CD4-positive, alpha-beta memory T cell (primary cell): ENCODE measurements at places on chromosomes 5 and 9. TPM values are rescaled to one million over a fixed set of nuclear protein-coding genes. Genes with fewer than 3 reads are reported as not detected.

CRHBP gene
- not detected for total RNA-seq

CCDC152 gene
- total RNA-seq, result 5.9 TPM

- no peaks in the 10 kb centered on the region for H3K4me1 ChIP-seq
- DNase-seq, result no peak
Measured at GRCh38 chr9:27442464-27442863, 81.6 kb upstream of the IFNK start.

- no peak overlapping the region for H3K27ac ChIP-seq
- no peaks in the 10 kb centered on the region for H3K27me3 ChIP-seq
- H3K4me3 ChIP-seq, result no peak overlapping the region
Measured at GRCh38 chr5:174777111-174777510, 52.7 kb downstream of the MSX2 start.

- no peaks in the 10 kb centered on the region for H3K36me3 ChIP-seq
- DNase-seq, result no peak
- no peaks in the 10 kb centered on the region for H3K27me3 ChIP-seq
- H3K4me1 ChIP-seq, result no peaks in the 10 kb centered on the region
- H3K4me3 ChIP-seq, result no peak overlapping the region
- H3K27ac ChIP-seq, result no peak overlapping the region
Measured at GRCh38 chr9:115195912-115196311, 78.0 kb upstream of the TNC start.

DNA sequence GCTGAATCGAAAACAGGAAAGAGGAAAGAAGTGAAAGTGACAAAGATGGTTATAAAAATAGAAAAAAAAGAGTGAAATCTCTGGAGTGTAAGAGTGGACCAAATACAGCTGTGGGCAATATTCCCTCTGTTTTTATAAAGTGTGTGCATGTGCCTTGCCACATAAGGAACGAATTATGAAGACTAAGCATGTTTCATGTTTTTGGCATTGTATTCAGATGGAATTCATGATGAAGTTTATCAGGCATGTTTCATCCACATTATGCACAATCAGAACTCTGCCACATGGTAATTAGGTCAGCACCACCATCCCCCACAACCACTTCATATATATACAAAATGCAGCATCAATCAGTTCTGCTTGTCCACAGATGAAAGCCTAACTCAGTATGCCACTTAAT lies 348.0 kb downstream of the ZNF608 start:
- DNase-seq, result no peak
- H3K36me3 ChIP-seq, result no peaks in the 10 kb centered on the region
- H3K27ac ChIP-seq, result no peak overlapping the region
- no peak overlapping the region for H3K4me3 ChIP-seq

DNA sequence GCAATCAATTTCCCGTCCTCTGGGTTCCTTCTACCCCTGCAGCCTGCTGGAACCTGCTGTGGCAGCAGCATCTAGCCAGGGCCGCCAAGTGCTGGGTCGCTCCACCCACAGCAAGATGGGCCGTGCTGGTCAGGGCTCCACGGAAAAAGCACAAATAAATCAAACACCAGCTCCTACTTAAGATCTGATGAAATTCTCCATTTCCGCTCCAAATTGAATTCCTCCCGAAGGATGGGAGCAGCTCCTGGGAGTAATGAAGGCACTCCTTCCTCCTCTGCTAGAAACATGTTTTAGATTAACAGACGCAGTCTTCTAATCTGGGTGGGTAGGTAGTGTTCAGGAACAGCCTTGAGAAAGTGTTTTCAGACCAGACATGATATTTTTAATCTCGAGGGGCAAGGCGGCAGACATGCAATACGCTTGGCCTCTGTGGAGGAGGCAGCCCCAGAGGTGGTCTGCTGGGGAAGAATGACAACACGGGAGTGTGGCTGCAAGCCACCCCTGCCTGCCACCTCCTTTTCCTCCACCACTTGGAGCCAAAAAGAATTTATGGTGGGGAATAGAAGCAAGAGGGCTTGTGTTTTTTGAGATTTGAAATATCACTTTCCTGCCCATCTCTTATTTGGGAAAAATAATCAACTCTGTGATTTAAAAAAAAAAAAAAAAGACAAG lies 194.1 kb downstream of the AOPEP start:
- no peak overlapping the region for H3K27ac ChIP-seq
- no peaks in the 10 kb centered on the region for H3K4me1 ChIP-seq
- no peak overlapping the region for H3K4me3 ChIP-seq
- no peak for DNase-seq
- H3K27me3 ChIP-seq, result no peaks in the 10 kb centered on the region

- peak; percentile 49 for DNase-seq
- peak within 1 kb of the TSS; percentile 43 for H3K4me3 ChIP-seq
- H3K36me3 ChIP-seq, result no peaks in the 10 kb centered on the region
- H3K27me3 ChIP-seq, result no peaks in the 10 kb centered on the region
Measured at GRCh38 chr5:75052192-75053053, at the start of gene GCNT4. Gene GCNT4, minus strand, starts transcription at chr5:75052558. Its CDS starts 22,521 bp downstream, at chr5:75030037.

- no peak overlapping the region for H3K27ac ChIP-seq
- H3K4me1 ChIP-seq, result no peaks in the 10 kb centered on the region
- no peak for DNase-seq
- H3K27me3 ChIP-seq, result no peaks in the 10 kb centered on the region
- no peaks in the 10 kb centered on the region for H3K36me3 ChIP-seq
- no peak overlapping the region for H3K4me3 ChIP-seq
Measured at GRCh38 chr5:107464876-107465275, 205.9 kb downstream of the EFNA5 start.

- H3K27ac ChIP-seq, result peak within 1 kb of the TSS; percentile 74
- no peaks in the 10 kb centered on the region for H3K36me3 ChIP-seq
- no peaks in the 10 kb centered on the region for H3K27me3 ChIP-seq
- H3K4me1 ChIP-seq, result peaks cover 9% of the 10 kb centered on the region
Measured at GRCh38 chr9:111525056-111525977, at the start of gene ZNF483. Gene ZNF483, plus strand, starts transcription at chr9:111525179. Its CDS starts 2,217 bp downstream, at chr9:111527396.

DNA sequence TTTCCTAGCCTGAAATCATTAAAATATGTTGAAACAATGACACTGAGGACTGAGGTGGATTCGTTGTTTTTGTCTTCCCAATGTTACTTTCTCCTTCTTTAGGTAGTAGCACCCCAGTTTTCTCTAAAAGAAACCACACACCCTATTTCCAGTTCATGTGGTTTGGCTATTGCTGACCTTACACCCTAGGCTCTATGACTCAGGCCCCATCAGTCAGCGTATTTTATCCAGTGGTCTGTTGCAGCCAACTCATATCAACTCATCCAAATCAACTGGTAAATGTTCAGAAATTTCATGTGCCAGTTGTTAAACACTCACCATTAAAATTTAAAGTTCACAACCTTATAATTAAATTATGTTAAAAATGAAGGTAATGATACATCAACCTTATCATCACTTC lies 44.6 kb upstream of the NFIB start:
- no peak overlapping the region for H3K4me3 ChIP-seq
- no peaks in the 10 kb centered on the region for H3K4me1 ChIP-seq
- H3K36me3 ChIP-seq, result no peaks in the 10 kb centered on the region
- no peaks in the 10 kb centered on the region for H3K27me3 ChIP-seq
- H3K27ac ChIP-seq, result no peak overlapping the region

- H3K4me1 ChIP-seq, result no peaks in the 10 kb centered on the region
- no peak overlapping the region for H3K27ac ChIP-seq
- H3K27me3 ChIP-seq, result no peaks in the 10 kb centered on the region
- no peaks in the 10 kb centered on the region for H3K36me3 ChIP-seq
Measured at GRCh38 chr5:82911910-82912309, 165.3 kb downstream of the TMEM167A start.

DNA sequence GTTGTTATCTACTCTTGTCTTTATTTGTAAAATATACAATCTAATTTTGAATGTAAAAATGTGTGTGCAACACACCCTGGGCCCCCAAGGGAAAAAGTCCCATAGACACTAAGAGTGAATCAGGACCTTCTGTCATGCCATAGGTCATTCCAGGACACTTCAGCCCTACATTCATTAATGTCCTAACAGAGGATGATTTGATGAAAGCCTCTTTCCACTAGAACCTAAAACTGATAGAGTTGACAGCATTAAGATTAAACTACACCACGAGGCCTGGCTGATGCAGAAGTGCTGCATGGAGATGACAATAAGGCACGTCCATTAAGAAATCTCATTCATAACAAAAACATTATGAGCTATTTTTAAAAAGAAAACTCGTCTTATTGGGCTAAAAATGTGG lies 46.2 kb downstream of the FRMD3 start:
- no peaks in the 10 kb centered on the region for H3K36me3 ChIP-seq
- no peak overlapping the region for H3K4me3 ChIP-seq
- H3K27me3 ChIP-seq, result no peaks in the 10 kb centered on the region
- H3K4me1 ChIP-seq, result no peaks in the 10 kb centered on the region
- no peak overlapping the region for H3K27ac ChIP-seq

DNA sequence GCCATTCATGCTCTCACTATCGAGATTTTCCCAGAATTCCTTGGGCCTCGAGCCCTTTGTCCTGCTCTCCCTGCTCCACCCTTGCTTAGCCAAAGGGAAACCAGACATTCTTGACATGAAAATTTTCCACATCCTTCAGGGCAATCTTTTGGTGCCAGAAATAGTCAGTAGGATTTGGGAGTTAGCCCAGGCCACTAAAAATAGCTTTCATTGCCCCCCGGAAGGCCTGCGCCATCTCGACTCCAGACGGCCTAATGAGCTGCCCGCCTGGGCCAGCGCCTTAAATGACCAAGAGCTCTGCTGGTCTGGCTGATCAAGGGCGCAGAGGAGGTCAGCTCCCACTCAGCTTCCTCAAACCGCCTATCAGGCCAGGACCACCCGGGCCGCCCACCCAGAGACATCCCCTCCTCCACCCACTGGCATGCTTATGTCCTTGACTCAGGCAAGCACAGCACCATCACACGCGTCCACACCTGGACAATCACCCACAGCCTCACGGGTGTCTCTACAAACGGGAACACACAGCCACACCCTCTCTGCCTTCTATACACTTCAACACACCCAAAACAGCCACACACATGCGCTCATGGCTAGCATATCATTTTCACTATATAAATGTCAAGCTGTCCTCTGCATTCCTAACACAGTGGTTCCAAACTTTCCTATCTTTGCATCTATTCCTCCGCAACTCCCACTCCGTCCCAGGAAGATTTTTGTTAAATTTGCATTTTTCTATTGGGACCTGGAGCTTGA lies 20.9 kb downstream of the DUSP1 start:
- no peak overlapping the region for H3K4me3 ChIP-seq
- H3K27ac ChIP-seq, result no peak overlapping the region
- DNase-seq, result no peak
- no peaks in the 10 kb centered on the region for H3K36me3 ChIP-seq
- no peaks in the 10 kb centered on the region for H3K27me3 ChIP-seq
